ENCODE measurements at places on chromosomes 1 and 21.

GRCh38 chr1:97144527-97144926 lies 422.9 kb downstream of the PTBP2 start:
- DNase-seq = no peak

GRCh38 chr1:107293901-107294613 lies 153.2 kb downstream of the NTNG1 start:
- no peak for DNase-seq

DNA sequence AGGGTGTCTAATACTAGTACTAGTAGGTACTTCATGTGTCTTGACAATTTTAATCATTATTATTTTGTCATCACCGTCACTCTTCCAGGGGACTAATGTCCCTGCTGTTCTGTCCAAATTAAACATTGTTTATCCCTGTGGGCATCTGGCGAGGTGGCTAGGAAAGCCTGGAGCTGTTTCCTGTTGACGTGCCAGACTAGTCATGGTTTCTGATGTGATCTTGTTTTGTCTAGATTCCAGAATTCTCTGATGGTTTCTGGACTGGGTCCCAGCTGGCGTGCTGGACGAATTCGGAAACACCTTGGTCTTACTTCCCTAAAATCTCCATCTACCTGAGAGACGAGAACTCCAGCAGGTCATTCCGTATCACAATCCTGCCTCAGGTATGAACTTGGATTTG lies 66.1 kb upstream of the FAM3B start:
- DNase-seq = no peak

DNA sequence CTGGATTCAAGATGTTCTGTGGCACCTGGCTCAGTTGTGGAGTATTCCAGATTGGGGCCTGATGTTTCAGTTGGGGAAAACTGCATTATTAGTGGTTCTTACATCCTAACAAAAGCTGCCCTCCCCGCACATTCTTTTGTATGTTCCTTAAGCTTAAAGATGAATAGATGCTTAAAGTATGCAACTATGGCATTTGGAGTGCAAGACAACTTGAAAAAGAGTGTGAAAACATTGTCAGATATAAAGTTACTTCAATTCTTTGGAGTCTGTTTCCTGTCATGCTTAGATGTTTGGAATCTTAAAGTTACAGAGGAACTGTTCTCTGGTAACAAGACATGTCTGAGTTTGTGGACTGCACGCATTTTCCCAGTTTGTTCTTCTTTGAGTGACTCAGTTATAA lies 7.2 kb downstream of the FPGT start:
- no peak for DNase-seq
